ENCODE measurements at places on chromosomes 6 and 20.

DNA sequence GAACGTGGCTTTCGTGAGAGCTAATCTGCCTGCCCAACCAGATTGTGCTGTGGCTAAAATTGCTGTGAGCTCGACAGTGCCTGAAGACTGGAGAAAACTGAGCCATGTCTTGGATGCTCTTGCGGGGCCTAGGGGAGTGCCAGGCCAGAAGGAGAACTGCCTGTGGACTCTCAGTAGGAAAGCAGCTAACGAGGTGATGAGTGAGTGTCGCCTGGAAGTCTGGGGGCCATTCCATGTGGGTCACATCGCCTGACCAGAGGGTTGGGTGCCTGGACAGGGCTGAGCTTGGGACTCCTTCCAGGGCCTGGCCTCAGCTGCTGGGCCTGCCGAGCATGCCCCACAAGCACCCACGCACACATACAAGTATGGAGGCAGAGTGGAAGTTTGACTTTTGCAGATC, 166.5 kb downstream of the VEGFA start:
- DNase-seq, result no peak

DNA sequence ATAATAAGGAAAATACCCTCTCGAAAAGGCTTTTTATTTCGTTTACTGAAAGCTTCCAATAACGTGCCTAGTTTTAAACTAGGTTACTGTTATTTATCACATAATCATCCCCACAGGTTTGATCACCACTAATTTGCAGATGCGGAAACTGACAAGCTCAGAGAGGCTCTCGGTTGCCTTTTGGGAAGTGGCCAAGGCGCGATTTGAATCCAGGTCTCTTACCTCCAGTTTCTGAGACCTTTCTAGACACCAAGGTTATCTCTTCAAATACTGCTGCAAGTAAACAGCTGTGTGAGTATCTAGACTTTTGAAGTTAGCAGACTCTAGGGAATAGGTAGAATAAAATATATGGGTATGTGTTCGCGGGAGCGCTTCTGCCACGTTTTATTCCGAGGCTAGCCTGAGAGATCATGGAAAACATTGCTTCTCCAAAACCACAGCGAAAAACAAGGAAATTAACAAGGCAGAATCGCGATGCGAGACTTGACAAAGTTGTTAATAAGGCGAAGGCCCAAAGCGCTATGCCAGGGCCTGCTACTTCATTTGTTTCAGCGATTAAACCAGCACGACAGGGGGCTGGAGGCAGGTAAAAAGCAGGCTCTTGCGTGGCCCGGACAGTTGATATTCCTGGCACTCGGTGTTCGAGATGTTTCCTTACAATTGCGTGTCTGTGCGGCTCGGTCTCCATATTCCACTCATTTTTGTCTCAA, 1.8 kb upstream of the JARID2 start:
- DNase-seq, result no peak

GRCh38 chr6:107185391-107185970, 70.2 kb upstream of the BEND3 start:
- DNase-seq, result peak; percentile 43

GRCh38 chr6:28725274-28725809, 198.4 kb downstream of the TRIM27 start:
- no peak for DNase-seq

DNA sequence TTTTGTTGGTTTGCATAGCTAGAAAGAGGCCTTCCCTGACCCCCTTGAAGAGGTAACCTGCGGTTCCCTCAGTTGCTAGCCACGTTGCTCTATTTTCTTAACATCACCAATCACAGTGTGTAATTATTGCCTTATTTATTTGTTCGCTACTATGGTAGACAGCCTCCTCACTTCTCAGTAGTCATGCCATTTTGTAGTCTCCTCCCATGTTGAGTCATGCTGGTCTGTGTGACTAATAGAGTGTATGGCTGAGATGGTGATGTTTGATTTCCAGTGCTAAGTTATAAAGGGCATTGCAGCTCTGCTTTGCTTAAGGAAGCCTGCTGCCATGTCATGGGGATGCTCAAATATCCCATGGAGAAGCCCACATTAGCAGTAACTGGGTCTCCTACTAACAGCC, 236.6 kb upstream of the CHD6 start:
- DNase-seq, result no peak

DNA sequence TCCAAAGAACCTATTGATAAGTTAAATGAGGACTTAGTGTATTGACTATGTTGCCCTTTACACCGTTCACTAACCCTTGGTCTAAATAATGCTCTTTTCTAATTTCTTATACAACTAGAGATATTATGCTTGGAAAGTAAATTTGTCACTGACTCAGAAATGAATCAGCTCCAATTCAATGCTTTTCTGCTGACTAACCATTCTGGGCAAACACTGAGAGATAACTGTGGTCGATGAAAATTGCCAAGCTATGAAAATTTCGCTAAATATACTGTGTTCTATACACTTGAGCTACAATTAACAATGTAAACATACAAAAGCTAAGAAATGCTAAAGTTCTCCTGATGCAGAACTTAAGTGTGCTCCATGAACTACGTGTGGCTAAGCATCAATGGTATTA, 23.1 kb upstream of the FBXO9 start:
- no peak for DNase-seq

DNA sequence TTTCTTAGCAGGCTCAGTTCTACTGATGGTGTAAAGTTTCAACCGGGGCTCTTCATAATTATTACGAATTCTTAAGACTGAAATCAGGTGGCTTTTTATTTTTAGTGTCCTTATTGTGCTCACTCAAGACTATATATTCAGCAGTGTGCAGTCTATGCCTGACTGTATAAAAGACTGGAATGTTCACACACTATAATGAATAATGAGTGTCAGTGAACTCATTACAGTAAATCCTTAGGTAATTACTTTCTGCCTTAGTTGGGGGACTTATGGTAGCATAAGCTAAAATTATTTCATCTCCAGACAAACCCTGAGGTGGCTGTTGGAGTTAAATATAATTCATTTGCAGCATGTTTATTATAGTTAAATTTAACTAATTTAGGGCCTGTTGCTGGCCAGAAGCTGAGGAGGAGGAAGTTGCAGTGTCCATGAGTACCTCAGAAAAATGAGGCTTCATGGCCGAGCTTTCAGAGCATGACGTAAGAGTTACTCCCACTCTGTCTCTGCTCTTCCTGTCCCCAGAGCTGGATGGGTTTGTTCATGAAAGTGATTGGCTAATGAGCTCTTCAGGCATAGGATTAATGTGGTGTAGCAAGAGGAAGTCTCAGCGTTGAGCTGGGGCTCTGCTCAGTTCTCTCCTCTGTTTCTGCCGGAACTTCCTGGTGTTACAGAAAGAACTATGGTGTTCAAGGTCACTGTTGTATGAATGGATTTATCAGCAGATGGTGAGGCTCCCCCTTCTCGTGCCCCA, 335.7 kb downstream of the NRN1 start:
- no peak for DNase-seq

DNA sequence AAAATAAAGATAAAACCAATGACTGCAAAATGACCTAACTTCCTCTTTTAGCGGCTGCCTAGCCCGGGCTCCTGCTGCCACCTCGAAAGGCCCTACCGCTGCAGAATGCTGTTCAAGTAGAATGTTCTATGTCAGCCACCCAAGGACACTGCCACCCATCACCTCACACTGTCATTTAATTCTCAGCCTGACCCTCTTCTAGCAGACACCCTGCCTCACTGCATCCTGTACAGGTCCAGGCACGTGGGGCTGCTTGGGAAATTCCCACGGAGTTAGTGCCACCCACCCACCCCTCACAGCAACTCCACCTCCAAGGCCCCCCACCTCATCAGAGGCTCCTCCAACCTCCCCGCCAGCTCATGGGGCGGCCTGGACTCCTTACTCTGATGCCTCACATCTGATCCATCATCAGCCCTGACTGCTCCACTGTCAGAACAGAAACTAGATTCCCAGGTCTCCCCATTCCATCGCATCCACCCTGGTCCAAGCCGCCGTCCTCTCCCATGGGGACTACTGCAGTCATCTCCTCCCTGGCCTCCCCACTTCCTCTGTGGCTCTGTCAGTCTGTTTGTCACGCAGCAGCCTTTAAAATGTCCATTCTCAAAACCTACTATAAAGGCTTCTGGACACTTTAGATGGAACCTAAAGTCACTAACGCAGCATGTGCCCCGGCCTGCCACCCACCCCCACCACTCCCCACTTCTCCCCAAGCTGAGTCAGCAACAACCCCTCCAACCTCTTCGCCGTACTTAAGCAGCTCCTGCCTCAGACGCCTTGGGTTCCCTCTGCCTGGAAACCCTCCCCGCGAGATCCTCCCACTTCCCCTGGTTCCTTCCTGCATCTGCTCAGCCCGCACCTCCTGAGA, 17.0 kb downstream of the NFATC2 start:
- DNase-seq, result no peak

GRCh38 chr6:156697225-156697830, 79.8 kb upstream of the ARID1B start:
- no peak for DNase-seq

GRCh38 chr6:122772724-122773415, 6.6 kb upstream of the FABP7 start:
- DNase-seq, result no peak

DNA sequence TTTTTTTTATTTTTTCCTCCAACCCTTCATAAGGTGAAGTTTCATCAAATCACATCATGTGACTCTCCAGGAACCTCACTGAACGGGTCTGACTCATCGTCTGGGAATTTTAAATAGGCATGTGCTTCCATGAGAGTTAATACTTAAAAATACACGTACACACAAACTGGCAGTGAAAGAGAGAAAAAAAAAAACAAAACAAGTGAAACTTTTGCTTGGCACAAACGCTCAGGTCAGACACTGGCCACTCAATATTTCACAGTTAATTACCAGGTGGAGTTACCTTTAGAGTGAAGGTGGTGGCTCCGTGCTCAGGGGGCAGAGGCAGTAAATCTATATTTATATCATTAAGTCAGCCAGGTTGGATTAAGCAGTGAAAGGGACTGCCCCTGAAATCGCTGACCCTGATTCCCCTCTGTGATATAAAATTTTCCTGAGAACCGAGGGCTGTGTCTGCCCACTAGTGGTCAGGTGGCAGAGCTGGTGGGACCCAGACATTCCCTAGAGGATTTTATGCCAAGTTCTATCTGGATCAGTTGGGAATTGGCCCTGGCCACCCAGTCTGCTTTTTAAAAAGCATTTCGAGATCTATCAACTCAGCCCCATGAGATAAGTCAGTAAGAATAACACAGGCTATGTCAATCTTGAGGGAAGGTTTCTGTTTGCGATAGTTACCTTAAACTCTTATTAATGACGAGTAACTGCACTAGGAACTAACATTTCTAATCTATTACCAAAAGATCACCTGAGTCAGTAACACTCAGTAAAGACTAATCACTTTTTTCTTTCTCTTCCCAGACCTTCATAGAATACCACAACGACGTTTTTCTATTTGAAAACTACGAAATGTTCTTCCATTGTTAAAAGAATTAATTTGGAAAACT, 259.1 kb downstream of the HDGFL1 start:
- DNase-seq, result peak; percentile 97

DNA sequence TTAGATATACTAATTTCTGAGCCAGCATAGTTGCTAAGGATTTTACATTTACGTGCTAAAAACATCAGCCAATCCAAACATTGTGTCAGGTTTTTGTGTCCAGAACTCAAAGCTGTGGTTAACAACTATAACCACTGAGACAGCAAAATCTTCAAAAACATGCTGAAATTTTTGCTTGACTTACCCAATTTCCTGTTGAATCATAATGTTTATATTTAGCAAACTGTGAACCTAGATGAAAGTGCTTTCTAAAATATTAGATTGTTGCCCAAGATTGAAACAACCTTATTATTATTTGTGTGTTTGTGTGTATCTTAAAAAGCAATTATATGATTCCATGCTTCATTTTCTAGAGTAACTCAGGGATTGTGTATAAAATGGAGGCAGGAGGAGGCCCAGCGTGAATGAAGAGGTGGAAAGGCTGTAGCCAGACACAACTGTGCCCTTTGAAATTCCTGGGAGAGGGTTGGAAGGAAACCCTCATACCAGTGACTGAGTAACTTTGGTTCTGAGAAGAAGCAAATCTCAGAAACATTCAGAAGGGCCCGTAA, 48.0 kb downstream of the ARMC2 start:
- no peak for DNase-seq

- DNase-seq, result no peak
These were observed 115.8 kb downstream of the HFE start for GRCh38 chr6:26202811-26203583.

GRCh38 chr20:5497556-5497955, 180.8 kb upstream of the PROKR2 start:
- DNase-seq, result no peak

DNA sequence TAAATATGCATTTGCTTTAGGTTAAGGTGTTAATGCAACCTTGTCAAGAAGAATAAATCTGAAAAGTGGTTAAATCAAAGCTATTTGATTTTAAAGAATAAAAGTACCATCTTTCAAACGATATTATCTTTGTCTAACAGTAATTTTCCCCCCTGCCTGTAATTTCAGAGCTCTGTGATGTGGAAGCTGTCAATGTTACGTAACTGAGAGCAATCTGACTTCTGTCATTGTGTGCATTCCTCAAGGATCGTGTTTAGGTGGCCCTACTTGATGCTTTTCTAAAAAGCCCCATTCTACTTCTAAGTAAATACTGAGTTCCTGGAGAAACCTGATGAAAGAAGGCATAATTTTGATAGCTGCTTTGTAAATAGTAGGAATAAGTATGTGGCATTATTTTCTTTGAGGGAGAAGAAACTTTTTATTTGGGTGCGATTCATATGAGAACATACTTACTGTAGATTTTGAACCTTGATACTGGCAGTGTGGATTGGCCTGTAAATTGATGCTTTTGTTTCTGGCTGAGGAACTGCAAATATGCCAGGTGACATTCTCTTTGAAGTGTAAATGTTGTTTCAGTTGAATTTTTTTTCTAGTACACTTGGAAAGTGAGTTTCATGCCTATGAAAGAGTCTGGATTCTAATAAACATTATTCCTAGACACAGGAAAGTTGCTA, 529.6 kb upstream of the FLRT3 start:
- DNase-seq, result no peak

DNA sequence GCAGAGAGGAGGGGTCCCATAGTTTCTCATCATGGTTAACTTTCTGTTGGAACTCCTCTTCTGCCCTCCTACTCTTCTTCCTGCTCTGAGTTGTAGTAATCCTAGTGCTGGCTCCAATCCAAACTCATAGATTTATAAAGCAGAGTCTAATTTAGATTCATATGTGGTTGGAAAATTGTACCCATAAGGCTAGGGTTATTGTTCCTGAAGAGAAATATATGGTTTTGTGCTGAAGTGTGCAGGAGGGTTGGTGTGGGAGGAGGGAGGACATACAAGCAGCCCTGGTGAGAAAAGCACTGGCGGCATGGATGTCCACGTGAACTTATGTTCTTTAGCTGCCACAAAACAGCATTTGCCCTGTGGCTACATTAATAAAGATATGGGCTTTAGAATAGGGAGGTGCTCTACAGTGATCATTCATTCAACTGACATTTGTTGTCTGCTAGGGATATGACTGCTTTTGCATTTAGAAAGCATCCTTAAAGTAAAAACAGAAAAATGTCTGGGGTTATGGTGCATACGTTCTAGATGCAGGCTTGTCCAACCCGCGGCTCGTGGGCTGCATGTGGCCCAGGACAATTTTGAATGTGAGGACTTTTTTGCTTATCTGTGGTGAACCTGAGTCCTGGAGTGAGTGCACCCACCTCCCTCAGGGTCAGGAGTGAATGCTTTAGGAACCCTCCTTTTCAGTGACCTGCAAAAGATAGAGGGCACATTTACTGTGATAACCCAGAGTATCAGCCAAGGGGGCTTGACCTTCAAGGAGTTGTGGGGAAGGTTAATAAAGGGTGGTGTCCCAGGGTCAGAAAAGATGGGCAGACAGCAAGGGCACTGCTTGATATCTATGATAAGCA, 4.1 kb downstream of the HLA-A start:
- DNase-seq, result no peak

Measured in PC-9 (cell line).